Activated CD8-positive, alpha-beta memory T cell treated with anti-CD3 and anti-CD28 coated beads for 36 hours (primary cell): ENCODE measurements at places on chromosomes 5 and 9. TPM values are rescaled to one million over a fixed set of nuclear protein-coding genes. Genes with fewer than 3 reads are reported as not detected.

The TAS2R1 gene
- total RNA-seq, result not detected

The HTR4 gene
- not detected for total RNA-seq

The C1QTNF2 gene
- total RNA-seq, result not detected

The ACOT12 gene
- not detected for total RNA-seq

The NNT gene
- total RNA-seq, result 79.3 TPM

The KIF4B gene
- 0.04 TPM for total RNA-seq

The SH2D3C gene
- total RNA-seq, result 17.4 TPM
